SK-MEL-5 (cell line): ENCODE measurements at places on chromosomes 3 and 15. TPM values are rescaled to one million over a fixed set of nuclear protein-coding genes. Genes with fewer than 3 reads are reported as not detected.

OCA2 gene
- total RNA-seq = 200 and 219 TPM in 2 replicates

RBMS3 gene
- total RNA-seq = 5.9 and 7.5 TPM in 2 replicates

GOLGA8S gene
- not detected in 2 replicates for total RNA-seq

MON1A gene
- total RNA-seq = 8.0 and 9.4 TPM in 2 replicates

FBLN2 gene
- 0.51 and 1.8 TPM in 2 replicates for total RNA-seq

RTP4 gene
- total RNA-seq = 8.2 and 10.8 TPM in 2 replicates

GAP43 gene
- not detected in 2 replicates for total RNA-seq

UBAP1L gene
- total RNA-seq = 31.1 and 31.5 TPM in 2 replicates

TMEM158 gene
- 2.7 and 4.2 TPM in 2 replicates for total RNA-seq

RPSA gene
- 1,987 and 2,436 TPM in 2 replicates for total RNA-seq

POLQ gene
- total RNA-seq = 5.6 and 5.7 TPM in 2 replicates

HCN4 gene
- not detected in 2 replicates for total RNA-seq
